ENCODE measurements at places on chromosomes 13 and 19.

DNA sequence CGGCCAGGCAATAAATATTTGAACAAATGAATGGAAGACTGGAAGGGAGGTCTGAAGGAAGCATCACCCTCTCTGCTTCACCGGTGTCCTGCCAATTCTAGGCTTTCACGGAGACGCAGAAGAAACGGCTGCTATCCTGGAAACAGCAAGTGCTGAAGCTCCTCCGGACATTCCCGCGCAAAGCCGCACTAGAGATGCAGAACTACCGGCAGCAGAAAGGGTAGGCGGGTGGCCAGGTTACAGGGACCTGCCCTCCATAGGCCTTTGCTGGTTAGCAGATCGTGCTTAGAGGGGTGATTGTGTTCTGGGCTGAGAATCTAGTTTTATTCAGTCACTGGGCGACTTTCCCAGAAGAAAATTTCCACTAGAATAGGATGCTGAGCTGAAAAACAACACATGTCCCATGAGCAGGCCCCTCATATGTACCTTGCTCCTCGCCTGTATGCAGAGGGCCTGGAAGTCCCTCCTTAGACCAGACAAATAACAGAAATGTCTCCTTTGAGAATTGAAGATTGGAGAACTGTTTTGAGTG, 11.0 kb downstream of the PAF1 start:
- DNase-seq = no peak

GRCh38 chr13:21917086-21918015, 246.5 kb downstream of the FGF9 start:
- no peak for DNase-seq

GRCh38 chr13:75907044-75907443, 270.9 kb downstream of the LMO7 start:
- no peak for DNase-seq

- DNase-seq = no peak
Observed at GRCh38 chr13:44523146-44524015, 52.7 kb downstream of the TSC22D1 start.

DNA sequence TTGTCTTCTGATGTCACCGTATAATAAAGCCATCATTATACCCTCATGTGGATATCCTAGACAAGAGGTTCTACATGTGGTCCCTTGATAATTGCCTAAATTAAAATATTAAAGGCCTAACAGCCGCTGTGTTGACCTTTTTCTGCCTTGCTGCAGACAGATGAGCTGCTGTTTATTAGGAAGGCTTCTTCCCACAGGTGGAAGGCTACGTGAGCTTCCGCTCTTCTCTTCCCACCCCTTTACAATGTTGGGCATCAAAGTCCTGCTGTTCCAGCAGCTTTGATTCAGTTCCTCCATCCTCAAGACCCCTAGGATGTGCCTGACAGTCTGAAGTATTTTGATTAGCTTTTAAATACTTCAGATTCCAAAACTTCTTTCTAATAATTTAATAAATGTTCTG, 217.1 kb downstream of the PCCA start:
- DNase-seq = no peak

DNA sequence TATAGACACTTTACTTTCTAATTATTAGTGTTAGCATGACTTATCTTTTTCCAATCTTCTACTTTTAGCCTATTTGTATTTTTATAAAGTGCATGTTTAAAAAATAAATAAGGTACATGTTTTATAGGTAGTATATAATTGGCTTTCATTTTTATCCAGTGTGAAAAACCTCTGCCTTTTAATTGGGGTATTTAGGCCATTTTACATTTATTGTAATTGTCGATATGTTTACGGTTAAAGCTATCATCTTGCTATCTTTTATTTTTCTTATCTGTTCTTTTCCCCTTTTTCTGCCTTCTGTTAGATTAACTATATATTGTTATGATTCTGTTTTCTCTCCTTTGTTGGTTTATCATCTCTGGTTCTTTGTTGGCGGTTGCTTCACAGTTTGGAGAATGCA, 9.1 kb downstream of the PROZ start:
- no peak for DNase-seq

DNA sequence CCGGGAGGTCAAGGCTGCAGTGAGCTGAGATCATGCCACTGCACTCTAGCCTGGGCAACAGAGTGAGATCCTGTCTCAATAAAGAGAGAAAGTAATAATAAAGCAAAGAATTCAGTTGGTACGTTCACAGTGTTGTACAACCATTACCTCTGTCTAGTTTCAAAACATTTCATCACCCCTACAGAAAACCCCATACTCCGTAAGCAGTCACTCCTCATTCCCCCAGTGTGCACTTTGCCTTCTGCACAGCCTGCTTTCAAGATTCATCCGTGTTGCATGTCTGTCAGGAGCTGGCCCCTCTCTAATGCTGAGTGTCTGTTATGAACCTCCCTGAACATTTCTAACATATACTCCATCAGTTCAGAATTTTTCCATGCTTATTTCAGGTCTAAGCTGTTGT, 9.4 kb downstream of the POLD1 start:
- DNase-seq = no peak

- DNase-seq = no peak
Observed at GRCh38 chr13:112468069-112468468, 91.9 kb downstream of the SPACA7 start.

DNA sequence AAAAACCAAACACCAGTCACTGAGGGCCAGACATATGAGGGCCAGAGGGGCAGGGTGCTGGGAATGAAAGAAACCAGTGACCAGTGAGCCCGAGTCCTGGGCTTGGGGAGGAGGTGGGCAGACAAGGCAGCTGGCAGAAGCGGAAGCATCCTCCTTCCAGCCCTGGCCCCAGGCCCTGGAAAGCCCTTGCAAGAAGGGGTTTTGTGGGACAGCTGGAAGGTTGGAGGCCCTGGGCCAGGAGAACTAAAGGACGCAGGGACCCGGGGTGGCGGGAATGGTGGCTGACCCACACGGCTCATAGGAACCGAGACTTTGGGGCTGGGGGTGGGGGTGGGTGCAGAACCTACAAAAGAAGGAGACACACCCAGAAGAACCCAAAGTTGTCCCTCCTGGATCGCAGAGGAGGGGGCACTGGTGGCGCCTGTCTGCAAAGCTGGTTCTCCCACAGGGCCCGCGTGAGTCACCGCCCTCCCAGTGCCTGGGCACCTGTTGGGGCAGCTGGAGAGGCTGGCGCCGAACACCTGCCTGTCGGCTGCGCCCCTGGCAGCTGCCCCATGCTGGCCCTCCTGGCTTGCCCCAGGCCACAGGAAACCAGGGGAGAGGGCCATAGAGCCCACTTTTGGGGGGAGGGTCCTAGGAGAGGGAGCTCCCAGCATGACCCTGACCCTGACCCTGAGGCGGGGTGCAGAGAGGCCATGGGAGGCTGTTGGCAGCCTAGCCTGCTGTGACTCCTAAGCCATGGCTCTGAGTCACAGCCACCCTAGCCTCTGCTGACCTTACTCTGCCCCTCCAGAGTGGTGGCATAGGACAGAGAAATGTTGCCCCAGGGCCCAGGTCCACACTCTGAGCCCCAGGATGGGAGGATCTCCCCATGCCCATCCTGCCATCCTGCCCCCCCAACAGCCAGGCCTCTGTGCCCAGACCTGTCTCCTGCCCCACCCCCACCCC, 802 bp downstream of the DMPK start:
- DNase-seq = no peak

DNA sequence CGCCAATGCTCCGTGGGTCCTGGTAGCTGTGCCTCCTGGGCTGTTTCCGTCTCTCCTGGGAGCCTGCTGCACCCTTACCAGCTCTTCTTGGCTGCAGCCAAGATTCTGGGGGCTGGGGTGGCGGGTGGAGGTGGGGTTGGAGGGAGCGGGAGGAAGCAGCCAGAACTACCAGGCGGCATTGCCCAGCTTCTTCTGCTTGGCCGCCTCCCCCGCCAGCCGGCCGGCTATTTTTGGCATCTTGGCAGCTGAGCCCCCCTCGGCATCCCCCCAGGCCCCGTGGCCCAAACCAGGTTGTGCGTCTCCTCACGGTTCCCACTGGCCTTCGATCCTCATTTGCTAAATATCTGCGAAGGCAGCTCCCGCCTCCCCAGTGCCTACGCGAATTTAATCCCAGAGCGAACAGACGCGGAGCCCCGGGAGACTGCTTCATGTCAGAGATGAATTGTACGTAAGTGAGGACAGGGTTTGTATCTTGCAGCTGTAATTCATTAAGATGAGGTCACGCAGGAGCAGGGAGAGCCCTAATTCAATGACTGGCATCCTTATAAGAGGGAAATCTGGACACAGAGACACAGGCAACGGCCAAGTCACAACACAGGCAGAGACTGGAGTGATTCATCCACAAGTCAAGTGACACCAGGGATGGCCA, 12.8 kb upstream of the PEAK3 start:
- DNase-seq = no peak

All from T-helper 2 cell (primary cell).